ENCODE measurements at places on chromosomes 2 and 18. TPM values are rescaled to one million over a fixed set of nuclear protein-coding genes. Genes with fewer than 3 reads are reported as not detected.

DNA sequence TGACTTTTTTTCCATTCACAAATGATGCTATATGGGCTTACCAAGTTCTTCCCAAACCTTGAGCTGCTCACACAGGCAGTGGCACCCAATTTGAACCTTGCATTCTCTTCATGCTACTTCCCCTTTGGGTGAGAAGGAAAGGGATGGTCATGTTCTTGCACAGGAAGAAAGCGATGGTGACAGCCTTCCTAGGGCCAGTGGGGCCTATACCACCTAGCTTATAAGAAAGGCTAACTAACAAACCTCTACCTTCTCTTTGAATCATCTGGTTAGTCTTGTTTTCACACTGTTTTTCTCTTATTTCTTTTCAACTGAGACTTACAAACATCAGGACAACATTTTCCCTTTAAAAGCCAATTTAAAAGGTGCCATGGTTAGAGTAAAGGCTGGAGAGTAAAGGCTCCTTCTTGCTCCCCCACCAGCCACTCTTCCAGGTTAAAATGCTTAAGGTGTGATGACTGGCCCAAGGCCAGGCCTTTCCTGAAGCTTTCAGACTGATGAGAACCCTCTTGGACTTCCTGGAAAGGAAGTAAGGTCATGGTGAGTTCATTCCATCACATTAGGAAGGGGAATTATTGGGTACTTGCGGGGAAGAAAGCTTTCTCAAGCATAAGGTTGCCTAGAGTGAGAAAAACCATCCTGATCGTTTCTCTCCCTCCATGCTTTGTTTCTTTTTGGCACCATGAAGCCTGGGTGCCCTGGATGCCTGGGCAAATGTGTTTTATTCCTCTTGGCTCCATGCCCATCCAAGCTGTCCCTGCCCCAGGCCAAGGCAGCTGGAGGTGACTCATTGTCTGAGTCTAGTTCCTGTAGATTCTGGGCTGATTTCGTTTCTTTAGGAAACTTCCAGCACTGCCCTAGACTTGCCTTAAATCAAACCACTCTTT is 41.4 kb upstream of the ITGB6 start:
- peaks cover 4% of the 10 kb centered on the region for H3K27me3 ChIP-seq
- no peak overlapping the region for H3K4me3 ChIP-seq
- no peaks in the 10 kb centered on the region for H3K36me3 ChIP-seq
- DNase-seq, result no peak

- H3K4me3 ChIP-seq, result no peak overlapping the region
- no peak overlapping the region for H3K27ac ChIP-seq
- H3K27me3 ChIP-seq, result peaks cover 3% of the 10 kb centered on the region
- no peaks in the 10 kb centered on the region for H3K36me3 ChIP-seq
Measured at GRCh38 chr2:26758790-26759321, 5.2 kb upstream of the SLC35F6 start.

- no peaks in the 10 kb centered on the region for H3K27me3 ChIP-seq
- H3K4me3 ChIP-seq, result no peak overlapping the region
- H3K27ac ChIP-seq, result no peak overlapping the region
Measured at GRCh38 chr18:37778417-37779165, 213.0 kb upstream of the CELF4 start.

- H3K27me3 ChIP-seq, result no peaks in the 10 kb centered on the region
- H3K27ac ChIP-seq, result no peak overlapping the region
- H3K4me3 ChIP-seq, result no peak overlapping the region
- no peaks in the 10 kb centered on the region for H3K4me1 ChIP-seq
Measured at GRCh38 chr18:24876266-24876665, 415.8 kb downstream of the HRH4 start.

- no peak overlapping the region for H3K4me3 ChIP-seq
- H3K4me1 ChIP-seq, result no peaks in the 10 kb centered on the region
- DNase-seq, result no peak
- H3K36me3 ChIP-seq, result no peaks in the 10 kb centered on the region
Measured at GRCh38 chr2:130795431-130795830, 40.1 kb downstream of the AMER3 start.

DNA sequence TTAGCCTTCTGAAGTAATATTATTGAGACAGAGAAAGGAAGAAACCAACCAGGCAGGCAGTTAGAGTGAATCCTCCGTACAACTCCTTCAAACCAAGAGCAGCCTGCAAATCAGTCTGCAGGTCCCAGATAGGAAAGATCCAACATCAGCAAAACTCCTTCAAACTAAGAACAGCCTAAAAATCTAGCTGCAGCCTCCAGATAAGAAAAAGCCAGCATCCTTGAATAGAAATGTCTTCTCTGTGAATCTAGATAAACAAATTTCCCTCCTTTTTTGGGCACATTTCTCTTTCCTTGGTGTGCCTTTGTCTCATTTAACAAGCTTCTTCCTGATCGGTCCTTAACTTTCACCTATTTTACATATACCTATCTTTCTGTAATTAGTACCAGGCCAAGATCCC is 1004.6 kb upstream of the TMEFF2 start:
- H3K36me3 ChIP-seq, result no peaks in the 10 kb centered on the region
- DNase-seq, result no peak
- H3K27me3 ChIP-seq, result no peaks in the 10 kb centered on the region
- H3K4me3 ChIP-seq, result no peak overlapping the region
- H3K27ac ChIP-seq, result no peak overlapping the region

DNA sequence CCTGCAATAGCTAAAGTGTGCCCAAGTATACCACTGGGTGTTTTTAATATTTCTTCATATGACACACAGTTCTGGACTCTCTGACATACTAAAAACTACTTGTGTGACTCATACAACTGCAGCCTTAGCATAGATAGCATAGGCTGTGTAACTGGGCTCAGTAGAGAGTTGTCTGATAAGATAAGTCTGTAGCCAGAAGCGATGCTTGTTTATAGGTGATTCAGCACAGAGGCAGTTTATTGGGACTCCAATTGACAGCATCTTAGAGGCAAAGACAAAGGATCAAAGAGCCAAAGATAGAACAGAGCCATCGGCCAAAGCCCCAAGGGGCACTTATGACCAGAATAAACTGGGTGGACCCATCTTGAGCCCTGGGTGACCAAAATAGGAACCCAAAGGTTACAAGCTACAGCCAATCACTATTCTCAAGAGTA is 42.3 kb downstream of the AAK1 start:
- DNase-seq, result no peak
- H3K4me1 ChIP-seq, result peaks cover 74% of the 10 kb centered on the region
- peaks cover 45% of the 10 kb centered on the region for H3K36me3 ChIP-seq
- peak overlapping the region; percentile 87 for H3K27ac ChIP-seq
- no peaks in the 10 kb centered on the region for H3K27me3 ChIP-seq
- no peak overlapping the region for H3K4me3 ChIP-seq

DNA sequence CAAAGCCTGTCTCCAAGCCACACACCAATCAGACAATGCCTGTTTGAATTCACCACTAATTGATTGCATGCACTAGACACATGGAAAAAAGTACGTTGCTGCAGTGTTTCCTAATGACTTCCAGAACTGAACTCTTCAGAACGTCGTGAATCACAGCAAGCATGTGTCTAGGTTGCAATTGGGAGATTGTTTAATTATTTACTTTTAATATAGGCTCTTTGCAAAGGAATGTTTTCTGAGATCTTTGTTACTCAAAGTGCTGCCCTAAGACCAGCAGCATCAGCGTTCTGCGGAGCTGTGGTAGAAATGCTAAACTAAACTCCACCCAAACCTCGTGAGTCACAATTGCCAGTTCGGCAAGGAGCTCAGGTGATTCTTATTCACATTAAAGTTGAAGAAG is 52.7 kb upstream of the CCDC68 start:
- peaks cover 6% of the 10 kb centered on the region for H3K4me1 ChIP-seq
- H3K4me3 ChIP-seq, result no peak overlapping the region
- H3K36me3 ChIP-seq, result no peaks in the 10 kb centered on the region
- no peak for DNase-seq
- peaks cover 5% of the 10 kb centered on the region for H3K27me3 ChIP-seq

- DNase-seq, result no peak
- H3K27ac ChIP-seq, result peak overlapping the region; percentile 70
- H3K4me1 ChIP-seq, result peaks cover 59% of the 10 kb centered on the region
- no peak overlapping the region for H3K4me3 ChIP-seq
Measured at GRCh38 chr2:43170405-43171105, 55.9 kb downstream of the ZFP36L2 start.

- DNase-seq, result peak; percentile 39
- H3K27ac ChIP-seq, result peak overlapping the region; percentile 66
- peaks cover 15% of the 10 kb centered on the region for H3K36me3 ChIP-seq
- peak overlapping the region; percentile 84 for H3K4me3 ChIP-seq
- H3K27me3 ChIP-seq, result no peaks in the 10 kb centered on the region
- peaks cover 37% of the 10 kb centered on the region for H3K4me1 ChIP-seq
Measured at GRCh38 chr2:161238560-161239325, 69.5 kb upstream of the PSMD14 start.

DNA sequence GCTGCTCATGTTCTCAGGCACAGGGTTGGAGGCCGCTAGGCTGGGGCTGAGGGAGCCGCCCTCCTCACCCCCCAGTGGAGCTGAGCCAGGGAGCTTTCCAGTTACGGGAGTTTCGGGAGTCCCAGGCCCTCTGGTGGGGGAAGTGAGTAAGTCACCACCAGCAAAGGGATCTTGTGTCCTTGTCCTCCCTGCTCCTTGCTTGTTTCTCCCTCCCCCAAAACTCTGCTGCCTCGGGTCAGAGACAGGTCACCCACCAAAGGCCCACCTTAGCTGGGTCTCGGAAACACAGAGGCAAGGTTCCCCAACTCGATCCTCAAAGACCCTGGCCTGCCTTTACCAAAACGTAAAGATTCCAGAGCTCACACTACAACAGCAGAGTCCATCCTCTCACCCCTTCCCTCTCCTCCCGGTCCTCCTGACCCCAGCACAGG is 60.5 kb upstream of the POMC start:
- peaks cover 16% of the 10 kb centered on the region for H3K4me1 ChIP-seq
- no peak overlapping the region for H3K27ac ChIP-seq
- no peak overlapping the region for H3K4me3 ChIP-seq
- peaks cover 28% of the 10 kb centered on the region for H3K36me3 ChIP-seq

DNA sequence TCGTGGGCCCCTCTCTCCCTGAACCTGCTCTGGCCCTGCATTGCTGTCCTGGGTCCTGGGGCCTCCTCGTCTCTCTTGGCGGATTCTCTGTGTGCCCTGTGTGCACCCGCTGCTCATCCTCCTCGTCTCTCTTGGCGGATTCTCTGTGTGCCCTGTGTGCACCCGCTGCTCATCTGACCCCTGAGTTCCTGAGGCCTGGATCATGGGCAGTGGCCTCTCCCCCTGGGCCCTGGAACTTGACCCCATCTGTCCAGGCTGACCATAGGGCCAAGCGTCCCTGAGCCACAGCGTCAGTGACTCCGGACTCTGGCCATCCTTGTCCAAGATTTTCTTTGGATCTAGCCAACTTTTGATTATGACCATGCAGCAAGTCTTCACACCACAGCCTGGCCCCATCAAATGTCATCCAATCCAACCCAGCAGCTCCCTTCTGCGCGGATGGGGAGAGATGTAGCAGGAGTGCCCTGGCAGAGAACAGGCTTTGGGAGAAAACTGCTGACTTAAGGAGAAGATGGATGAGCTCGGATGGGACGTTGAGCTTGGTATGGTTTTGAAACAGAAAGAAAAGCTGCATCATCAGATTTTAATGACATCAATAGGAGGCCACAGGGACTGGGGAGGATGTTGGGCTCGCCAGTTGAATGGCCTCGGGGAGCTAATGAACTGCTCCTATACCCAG is 455.1 kb upstream of the HS6ST1 start:
- H3K36me3 ChIP-seq, result no peaks in the 10 kb centered on the region
- no peak overlapping the region for H3K27ac ChIP-seq
- DNase-seq, result no peak

DNA sequence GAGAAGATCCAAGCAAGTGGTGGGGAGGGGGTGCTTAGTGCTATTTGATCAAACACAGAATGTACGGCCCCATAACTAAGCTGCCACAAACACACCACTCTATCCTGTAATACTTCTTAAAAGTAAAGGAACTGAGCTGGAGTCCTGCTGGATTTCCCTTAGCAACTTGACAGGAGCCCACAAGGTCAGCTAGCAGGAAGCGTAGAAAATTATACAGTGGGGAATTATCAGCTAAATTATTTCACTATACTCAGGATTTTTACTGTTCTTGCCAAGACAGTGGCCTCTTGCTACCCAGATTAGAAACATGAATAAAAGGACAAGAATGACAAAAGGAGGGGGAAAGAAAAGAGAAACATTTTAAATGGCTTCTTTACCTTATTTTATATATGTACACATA is 217.1 kb downstream of the ZNF521 start:
- no peak overlapping the region for H3K4me3 ChIP-seq
- no peaks in the 10 kb centered on the region for H3K4me1 ChIP-seq
- no peak overlapping the region for H3K27ac ChIP-seq
- no peaks in the 10 kb centered on the region for H3K36me3 ChIP-seq
- peaks cover 2% of the 10 kb centered on the region for H3K27me3 ChIP-seq

DNA sequence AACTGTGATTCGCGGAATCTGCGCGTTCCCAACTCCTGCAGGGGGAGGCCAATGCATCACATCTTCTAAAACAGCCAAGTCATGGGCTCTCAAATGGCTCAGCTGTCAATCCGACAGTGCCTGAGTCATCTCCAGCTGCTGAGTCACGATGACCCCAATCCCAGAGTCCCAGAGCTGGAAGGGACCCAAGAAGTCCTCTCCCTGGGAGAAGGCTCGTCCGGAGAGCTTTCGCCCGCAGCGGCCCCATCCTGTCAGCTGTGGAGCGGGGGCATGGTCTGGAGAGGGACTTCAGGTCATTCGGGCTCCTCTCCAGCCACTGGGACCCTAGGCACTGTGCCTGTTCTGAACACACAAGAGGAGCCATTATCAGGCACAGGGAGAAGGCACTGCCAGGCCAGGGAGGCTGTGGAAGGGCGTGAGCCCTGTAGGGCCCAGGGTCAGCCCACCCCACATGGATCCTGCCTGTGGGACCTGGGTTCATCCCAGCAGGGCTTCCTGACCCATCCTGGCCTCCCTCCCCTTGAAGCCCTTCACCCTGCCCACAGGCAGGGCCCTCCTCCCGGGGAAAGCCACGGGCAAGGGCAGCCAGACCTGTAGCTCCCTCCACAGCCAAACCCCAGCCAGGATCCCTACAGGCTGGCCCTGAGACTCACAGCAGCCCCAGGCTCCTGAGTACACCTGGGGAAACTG is 47.6 kb upstream of the GPC1 start:
- H3K36me3 ChIP-seq, result no peaks in the 10 kb centered on the region
- peaks cover 7% of the 10 kb centered on the region for H3K4me1 ChIP-seq
- H3K27ac ChIP-seq, result no peak overlapping the region
- H3K4me3 ChIP-seq, result no peak overlapping the region
- H3K27me3 ChIP-seq, result no peaks in the 10 kb centered on the region
- DNase-seq, result no peak

The EML6 gene
- total RNA-seq, result 0.25 TPM

The YPEL5 gene
- total RNA-seq, result 24.1 TPM

The IL36A gene
- total RNA-seq, result 0.34 TPM

The RESP18 gene
- total RNA-seq, result not detected

The RTP5 gene
- total RNA-seq, result 0.30 TPM

The UGT1A4 gene
- not detected for total RNA-seq

The REG3G gene
- not detected for total RNA-seq

Measured in activated T-helper 2 cell treated with anti-CD3 and anti-CD28 coated beads, Interferon-gamma antibody, Interleukin-2, Interleukin-4, amounts not matched to agents 10 μg/mL and 5 μg/mL and 100 μg/mL, durations not matched to agents 14 hours and 24 hours and 36 hours (primary cell).